CD4-positive, alpha-beta T cell treated with Interleukin-15 for 4 hours (primary cell): ENCODE measurements at places on chromosomes 12 and 14.

DNA sequence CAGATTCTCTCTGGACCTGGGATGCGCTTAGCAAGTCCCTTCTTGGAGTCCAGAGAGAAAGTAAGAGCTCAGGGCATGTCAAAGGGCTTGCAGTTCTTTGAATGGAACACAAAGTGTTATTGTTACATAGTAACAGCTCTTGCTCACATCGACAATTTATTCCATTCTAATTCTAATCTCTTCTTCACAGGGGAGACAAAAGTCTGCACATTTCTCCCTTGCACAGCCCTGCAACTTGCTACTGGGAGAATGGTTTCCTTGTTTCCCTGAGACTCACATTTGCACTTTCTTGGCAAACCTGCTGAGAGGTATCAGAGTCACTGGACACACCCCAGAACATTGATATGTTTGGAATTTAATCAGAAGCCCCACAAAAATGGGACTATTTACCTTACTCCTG is 209.9 kb upstream of the IGF1 start:
- no peak for DNase-seq

DNA sequence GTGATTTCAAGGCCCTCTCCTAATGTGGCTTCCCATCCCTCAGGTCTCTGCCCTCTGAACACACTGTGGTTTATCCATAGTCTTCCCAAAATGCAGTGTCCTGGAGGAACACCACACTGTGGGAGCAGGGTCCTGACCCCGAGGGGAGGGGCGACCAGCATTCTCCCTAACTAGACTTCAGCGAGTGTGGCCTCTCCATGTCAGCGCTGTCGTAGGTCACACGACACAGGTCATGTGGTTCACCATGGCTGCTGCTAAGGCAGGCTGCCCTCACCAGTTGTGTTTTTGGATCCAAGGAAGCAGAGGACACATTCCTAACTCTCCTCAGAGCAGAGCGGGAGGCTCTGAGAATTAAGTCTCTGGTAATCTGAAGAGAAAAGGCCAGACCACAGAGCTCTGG is 50.5 kb downstream of the SSH1 start:
- no peak for DNase-seq

- no peak for DNase-seq
These were observed 384.5 kb downstream of the EMP1 start for GRCh38 chr12:13581031-13581430.

- no peak for DNase-seq
These were observed 26.2 kb upstream of the PPP4R3A start for GRCh38 chr14:91536327-91536726.

- DNase-seq: no peak
These were observed 207.4 kb downstream of the SYNE2 start for GRCh38 chr14:64060199-64060545.

- peak; percentile 10 for DNase-seq
These were observed 11.0 kb downstream of the OR6S1 start for GRCh38 chr14:20630340-20631022.

DNA sequence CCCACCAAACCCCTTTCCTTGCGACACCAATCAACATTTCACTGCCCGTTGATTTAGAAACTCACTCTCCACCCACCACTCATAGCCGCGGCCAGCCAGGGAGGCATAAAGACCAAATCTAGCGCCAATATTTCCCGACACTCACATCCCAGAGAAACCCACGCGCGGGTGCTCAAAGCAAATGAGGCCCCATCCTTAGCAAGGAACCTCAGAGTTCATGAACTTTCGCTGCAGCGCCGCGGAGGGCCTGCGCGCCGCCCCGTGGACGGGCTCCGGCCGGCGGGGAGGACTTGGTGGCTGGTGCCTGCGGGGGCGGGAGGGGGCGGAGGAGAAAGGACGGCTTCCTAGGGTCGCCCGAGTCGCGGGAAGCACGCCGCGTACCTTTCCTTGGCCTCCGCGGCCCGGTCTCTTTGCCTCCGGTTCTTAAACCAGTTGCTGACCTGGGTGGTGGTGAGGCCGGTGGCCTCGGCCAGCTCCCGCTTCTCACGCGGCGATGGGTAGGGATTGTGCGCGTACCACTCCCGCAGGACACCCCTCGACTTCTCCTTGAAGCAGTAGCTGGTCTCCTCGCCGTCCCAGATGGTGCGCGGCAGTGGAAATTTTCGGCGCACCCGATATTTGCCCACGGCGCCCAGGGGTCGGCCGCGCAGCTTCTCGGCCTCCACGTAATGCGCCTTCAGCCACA is 886 bp downstream of the SIX1 start:
- no peak for DNase-seq

DNA sequence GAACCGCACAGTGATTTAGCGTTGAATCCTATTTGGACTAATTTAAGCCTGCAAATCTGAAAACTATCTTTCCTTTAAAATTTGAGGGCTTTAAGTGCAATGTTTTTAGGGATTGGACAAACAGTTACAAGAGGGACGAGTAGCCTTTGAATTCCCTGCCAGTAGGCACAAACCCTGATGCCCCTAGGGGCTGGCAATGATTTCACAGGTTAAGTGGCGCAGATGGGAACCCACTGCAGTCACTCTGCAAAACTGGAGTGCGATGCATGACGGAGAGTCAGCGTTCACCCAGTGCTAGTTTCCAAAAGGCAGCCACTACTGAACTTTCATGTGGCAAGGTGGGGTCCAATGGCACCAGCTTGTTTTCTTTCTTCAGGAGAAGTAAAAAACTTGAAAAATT is 99.4 kb upstream of the FRMD6 start:
- no peak for DNase-seq

- peak; percentile 50 for DNase-seq
These were observed 47.8 kb downstream of the CCDC88C start for GRCh38 chr14:91369628-91370445.
